ENCODE measurements at places on chromosomes 2 and 18.

- no peak for DNase-seq
Measured at GRCh38 chr2:62443886-62444285, 62.1 kb downstream of the TMEM17 start.

DNA sequence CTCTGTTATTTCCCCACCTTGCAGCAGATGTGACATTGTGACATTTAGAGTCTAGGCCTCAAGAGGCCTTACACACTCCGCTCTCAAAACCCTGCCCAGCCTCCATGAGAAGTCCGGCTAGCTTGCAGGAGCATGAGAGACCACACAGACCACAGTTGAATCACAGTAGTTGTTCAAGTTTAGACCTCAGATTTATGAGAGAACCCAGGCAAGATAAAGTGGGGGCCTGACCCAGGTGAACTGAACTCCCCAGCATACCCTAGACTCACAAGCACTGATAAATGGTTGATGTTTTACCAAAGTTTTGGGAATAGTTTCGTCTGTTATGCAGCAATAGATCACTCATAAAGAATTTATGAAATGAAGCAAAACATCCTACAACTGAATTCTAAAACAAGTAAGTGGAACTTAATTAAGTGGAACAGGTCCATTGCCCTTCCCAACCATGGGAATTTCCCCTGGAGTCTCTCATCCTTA lies 4.7 kb upstream of the STAT1 start:
- no peak for DNase-seq

- DNase-seq, result no peak
Measured at GRCh38 chr18:26546875-26547645, 1.3 kb downstream of the KCTD1 start.

DNA sequence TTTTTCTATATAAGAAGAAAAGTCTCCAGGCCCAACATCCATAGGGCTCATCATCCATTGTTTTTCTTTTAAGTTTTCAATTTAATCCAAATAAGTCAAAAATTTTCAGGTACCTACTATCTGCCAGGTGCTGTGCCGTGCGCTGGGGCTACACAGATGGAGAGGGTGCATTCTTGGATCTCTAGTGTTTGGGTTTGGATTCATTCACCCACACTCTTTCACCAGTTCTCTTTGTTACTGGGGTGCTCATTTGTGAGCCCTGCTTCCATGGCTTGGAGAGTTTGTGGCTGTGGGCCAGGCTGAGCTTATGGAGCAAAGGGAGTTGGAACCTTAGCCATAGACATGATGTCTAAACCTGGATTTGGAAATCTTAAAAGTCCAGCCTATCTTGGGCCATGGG lies 51.0 kb downstream of the CDK15 start:
- no peak for DNase-seq

GRCh38 chr2:237638176-237638575 lies 10.8 kb downstream of the LRRFIP1 start:
- DNase-seq, result no peak

- no peak for DNase-seq
Measured at GRCh38 chr2:132891498-132891897, 221.5 kb upstream of the LYPD1 start.

- no peak for DNase-seq
Measured at GRCh38 chr2:34308140-34308539, 709.0 kb upstream of the FAM98A start.

GRCh38 chr18:9782073-9782857 lies 74.2 kb downstream of the RAB31 start:
- DNase-seq, result peak; percentile 3

DNA sequence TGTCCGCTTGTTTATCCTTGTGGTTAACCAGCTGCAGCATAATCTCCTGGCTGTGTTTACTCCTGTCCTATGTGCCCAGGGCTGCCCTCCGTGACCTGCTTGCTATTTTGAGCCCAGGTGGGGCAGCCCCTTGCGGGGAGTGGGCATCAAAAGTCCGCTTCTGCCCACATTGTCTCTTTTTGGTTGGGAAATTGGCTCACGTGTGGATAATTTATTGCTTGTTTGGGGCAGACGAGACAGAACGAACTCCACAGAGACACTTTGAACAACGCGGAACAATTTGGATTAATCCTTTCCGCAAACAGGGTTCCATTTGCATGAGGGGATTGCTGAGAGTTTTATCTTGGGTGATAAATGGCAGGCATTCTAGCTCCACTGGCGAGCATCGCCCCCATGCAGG lies 8.1 kb upstream of the CXCR4 start:
- no peak for DNase-seq

DNA sequence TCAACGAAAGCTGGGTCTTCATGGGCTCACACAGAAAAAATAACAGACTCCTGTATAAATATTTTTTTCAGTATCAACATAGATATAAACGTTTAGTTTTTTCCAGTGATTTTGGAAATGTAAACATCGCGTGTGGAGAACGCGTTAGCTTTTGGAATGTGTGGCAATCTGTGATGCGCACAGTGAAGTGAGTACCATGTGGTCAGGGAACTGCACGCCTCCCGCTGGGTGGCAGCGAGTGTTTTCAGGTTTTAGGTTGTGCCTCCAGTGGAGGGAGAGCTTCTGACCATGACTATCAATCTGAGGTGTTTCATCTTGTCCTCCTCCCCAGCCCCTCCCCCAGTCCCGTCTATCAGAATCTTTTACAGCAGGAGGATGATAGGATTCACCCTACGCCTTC lies 127.8 kb downstream of the ARHGAP28 start:
- no peak for DNase-seq

DNA sequence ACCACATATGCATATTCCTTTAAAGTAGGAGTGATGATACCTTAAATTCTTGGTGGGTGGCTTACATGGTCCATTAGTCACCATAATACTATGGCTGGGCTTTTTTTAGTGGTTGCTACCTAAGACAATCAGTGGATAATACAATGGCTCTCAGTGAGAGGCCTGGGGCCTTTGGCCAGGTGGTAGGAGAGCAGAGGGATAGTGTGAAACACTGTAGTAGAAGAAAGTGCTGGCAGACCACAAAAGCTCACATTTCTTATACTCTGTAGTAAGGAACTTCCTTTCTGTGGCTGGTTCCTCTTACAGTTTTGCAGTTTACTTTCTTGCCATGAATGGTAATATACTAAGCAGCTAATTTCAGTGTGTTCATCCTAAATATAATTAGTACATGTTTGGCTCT lies 583.5 kb downstream of the XIRP2 start:
- no peak for DNase-seq

DNA sequence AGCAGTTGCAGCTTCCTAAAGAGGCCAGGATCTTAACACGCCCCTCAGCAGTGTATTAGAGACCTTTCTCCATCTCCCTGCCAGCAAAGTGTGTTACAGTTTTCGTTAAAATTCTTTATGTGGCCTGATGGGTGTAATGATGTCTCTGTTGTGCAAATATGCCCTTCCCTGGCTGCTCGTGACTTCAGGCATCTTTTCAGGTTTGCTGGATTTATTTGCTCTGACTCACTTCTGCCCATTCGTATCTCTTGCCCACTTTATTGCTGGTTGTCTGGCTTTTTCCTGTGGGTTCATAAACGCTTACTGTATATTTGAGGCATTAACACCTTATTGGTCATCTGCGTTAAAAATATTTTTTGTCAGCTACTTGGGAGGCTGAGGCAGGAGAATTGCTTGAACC lies 134.5 kb downstream of the ASB1 start:
- no peak for DNase-seq

GRCh38 chr18:35732636-35733035 lies 151.1 kb downstream of the GALNT1 start:
- no peak for DNase-seq

- DNase-seq, result no peak
Measured at GRCh38 chr2:128425731-128426620, 107.3 kb upstream of the HS6ST1 start.

DNA sequence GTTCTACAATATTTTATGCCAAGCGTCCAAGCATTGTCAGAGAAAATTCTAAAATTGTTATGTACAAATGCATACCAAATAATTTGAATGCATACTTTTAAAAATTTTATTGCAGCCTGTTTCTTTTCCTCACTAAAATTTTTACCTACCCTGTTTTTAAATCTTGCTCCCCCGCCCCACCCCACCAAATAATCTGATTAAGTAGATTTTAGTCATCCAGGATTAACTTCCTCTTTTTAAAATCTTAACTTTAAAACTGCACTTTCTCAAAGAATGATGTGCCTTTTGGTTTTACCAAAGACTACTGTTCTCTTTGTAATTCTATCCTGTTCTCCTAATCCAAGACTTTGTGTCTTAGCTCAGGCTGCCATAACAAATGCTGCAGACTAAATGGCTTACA lies 269.4 kb upstream of the FN1 start:
- DNase-seq, result no peak

DNA sequence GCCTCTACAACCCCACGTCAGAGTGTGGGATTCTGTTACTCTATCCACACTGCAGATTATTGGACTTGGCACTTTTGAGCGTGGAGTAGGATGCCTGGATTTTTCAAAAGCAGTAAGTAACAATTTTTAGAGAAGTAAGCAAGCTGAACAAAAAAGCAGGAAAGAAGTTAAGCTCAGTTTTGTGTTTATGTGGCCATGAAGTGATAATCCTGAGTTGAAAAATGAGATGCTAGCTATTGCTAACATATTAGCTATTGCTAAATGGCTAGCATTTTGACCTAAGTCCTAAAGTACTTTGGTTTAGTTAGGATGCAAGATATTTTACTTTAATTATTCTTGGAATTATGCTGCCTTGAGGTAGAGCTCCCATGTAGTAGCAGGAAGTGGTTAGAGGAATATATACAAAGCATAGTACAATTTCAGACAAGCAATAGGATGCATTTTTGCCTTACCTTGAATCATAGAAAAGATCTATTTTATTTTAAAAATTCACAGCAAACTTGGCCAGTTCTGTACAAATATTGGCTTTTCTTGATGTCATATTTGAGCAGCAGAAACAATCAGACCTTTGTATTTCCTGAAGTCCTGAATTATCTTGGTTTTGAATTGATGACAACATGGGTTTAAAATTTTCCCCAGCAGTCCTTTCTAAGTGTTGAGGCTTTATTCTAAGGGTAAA lies 74.6 kb downstream of the COX7A2L start:
- no peak for DNase-seq

DNA sequence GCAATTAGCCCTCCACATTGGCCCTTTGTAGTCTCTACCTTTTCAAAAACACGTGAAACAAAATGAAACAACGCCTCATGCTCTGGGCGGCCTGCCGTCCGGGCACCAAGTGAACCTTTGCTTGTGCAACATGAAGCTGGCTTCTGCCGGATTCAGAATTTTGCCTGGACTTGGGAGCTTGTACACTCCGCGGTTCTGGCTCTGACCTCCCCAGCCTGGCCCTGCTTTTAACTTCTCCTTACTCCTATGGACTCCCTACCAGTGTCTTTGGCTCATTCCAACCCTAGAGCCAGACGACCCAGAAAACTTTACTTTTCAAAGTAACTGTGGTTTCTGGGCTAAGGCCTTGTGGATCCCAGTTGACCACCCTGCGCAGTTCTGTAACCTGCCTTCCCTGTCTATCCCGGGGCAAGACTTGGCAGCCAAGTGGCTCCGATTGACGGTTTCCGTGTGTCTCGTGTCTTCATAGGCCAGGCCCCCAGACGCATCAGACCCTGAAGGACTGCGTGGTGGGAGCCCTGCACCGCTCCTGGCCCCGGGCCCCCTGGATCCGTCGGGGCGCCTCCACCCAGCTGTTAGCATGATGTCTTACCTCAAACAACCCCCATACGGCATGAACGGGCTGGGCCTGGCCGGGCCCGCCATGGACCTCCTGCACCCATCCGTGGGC lies 1.9 kb downstream of the OTX1 start:
- DNase-seq, result no peak

DNA sequence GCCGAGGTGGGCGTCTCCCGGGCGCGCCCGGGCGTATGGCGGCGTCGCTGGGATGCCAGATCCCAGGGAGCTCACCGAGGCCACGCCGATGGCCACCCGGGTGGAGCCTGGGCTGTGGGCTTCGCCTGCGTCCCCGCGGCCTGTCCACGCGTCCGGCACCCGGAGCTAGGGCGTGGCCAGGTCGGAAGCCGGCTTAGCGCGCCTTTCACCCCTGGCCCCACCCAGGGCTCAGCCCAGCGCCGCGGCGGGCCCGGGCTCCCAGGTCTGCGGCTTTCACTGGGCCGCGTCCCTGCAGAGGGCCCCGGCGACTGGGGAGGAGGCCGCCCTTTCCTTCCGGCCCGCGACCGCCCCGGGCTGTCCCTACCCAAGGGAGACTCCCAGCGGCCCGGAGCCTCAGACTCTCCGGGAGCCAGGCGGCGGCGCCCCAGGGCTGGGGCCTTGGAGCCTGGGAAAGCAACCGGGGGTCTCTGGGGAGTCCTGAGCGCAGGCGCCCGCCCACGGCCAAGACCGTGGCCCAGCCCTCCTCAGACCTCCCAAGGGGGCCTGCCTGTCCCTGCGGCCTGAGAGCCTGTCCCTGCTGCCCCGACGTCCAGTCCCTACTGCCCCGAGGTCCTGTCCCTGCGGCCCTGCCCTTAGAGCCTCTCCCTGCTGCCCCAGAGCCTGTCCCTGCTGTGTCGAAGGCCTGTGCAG lies 36.3 kb upstream of the ITM2C start:
- DNase-seq, result no peak

GRCh38 chr2:106833256-106833655 lies 52.7 kb downstream of the ST6GAL2 start:
- DNase-seq, result no peak

Measured in NCI-H1694 treated with DMSO at 0.1 percent for 48 hours (cell line).